NCI-H345 (cell line): ENCODE measurements at places on chromosomes 13 and 19.
A peak's percentile ranks its signal among the peaks of the same experiment; 100 is the strongest.

DNA sequence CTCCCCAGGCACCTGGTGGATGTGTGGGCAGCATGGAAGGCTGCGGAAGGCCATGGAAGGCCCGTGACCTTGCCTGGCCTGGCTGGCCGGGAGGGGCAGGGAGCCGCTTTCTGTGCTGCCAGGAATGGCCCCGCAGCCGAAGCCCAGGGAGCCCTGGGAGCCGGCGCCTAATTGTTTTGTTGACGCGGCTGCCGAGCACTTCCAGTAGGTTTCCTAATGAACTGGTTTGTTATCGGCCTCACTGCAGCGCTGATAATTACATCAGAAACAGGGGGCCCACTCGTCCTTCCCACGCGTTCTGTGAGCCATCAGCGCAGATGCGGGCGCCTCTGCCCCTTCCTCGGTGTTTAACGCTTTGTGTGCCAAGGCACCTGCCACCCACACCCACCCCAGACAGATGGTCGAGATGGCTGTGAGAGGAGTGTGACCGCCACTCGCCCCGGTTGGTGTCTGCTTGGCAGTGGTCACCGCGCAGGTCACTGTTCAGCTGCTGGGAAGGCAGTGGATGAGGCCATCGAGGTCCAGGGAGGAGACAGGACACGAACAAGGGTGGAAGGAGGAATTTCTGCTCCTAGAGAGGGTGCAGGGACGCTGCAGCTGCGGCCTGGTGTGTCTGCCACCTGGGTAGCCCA lies 124.5 kb downstream of the KDM4B start:
- DNase-seq = no peak

DNA sequence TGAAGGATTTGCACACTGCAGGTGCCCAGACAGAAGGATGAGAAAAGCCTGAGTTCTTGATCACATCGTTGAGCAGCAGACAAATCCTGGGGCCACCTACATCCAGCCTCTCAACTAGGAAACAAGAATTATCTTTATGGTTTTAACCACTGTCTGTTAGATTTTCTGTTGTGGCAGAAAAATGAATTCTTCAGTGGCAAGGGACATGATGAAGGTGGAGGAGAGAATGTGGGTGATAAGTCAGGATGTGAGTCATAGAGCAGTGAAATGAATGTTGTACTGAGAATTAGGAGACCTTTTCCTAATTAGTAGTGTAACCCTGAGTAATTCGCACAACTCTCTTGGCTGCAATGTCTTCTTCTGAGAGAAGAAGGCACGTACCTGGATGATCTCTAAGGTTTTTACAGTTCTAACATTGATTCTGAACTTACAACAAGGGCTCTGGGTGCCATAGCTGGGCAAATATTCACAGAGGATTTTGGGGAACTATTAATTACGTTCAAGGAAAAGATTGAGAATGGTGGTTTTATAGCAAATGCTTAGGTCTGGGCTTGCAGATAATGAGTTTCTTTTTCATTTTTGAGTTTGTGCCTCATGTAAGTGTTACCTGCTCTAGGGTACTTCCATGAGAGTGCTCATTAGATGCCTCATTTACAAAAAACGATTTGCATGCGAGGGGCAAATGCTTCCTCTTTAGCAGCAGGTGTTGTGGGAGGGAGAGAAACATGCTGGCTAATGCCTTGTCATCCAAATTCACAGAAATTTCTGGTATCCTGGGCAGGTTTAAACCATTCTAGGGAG lies 111.0 kb upstream of the KL start:
- peak; percentile 1 for DNase-seq

- DNase-seq = no peak
These were observed 314.8 kb upstream of the MAB21L1 start for GRCh38 chr13:35791184-35791851.

- DNase-seq = no peak
These were observed 9.4 kb downstream of the POLRMT start for GRCh38 chr19:623974-624373.

DNA sequence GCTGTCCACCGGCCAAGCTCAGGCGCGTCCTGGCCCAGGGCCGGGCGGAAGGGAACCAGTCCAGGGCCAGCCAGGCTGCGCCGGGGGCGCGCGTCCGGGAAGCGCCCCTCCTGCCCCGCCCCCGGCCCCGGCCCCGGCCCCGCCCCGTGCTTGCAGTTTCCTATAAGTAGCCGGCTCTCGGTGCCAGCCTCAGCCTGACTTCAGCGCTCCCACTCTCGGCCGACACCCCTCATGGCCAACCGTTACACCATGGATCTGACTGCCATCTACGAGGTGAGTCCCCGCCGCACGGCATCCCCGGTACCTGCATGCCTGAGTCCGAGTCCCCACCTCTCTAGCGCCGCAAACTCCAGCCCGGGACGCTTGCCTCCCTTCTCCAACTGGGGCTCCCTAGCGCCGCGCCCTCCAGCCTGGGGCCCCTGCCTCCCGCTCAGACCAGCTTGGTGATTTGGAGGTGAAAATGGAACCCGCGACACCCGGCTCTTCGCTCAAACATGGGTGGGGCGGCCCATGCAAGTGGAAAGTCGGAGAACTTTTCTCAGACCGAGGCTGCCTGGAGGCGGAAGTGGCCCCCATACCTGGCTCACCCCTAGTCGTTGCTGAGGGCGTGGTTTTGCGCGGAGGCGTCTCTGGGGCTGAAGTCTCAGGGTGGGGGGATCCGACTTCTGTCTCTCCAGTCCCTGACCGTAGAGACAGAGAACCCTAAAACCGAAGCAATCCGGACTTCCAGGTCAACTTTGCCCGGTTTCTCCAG lies at the start of gene ZFP36:
TSS of gene ZFP36 (plus strand) at position 192 of the 754 bp plus-strand sequence. CDS start at position 250, 58 bp downstream.
- peak; percentile 91 for DNase-seq

GRCh38 chr19:50639121-50640112 lies at the start of gene SYT3:
Gene SYT3 (minus strand): TSS chr19:50639881. CDS start chr19:50637411, 2,470 bp downstream.
- DNase-seq = peak; percentile 1

- DNase-seq = no peak
These were observed 10.6 kb downstream of the URI1 start for GRCh38 chr19:29952646-29953045.

DNA sequence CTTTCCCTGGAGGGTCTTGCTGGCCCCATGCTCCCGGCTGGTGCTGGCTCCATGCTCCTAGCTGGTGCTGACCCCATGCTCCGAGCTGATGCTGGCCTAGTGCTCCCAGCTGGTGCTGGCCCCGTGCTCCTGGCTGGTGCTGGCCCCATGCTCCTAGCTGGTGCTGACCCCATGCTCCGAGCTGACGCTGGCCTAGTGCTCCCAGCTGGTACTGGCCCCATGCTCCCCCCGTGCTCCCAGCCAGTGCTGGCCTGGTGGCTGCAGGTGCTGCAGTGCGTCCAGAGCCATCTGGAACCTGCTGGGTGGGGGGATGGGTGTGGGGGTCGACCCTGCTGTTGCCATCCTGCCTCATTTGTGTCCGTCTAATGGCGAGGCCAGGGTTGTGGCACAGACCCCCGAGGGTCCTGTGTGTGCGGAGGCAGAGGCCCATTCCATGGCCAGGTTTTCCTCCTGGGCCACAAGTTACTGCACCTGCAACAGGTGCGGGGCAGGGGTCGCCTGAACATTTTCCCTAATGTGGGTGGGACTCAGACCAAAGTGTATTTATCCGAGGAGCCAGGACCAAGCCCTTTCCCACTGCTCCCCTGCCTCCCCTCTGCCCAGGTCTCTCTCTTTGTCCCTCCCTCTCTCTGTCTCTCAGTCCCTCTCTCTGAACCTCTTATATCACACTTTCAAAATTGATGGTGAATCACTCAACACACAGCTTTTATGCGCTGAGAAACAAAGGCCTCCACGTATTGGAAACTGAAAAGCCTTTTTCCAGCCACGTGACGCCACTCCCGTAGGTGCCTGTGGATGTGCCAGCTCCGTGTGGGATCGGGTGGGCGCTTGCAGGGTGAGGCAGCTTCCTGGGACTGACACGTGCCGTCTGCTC lies 45.1 kb downstream of the MCF2L start:
- DNase-seq = no peak

GRCh38 chr19:2331601-2332246 lies 3.2 kb downstream of the SPPL2B start:
- no peak for DNase-seq

- no peak for DNase-seq
These were observed 576 bp downstream of the APBA3 start for GRCh38 chr19:3760871-3761361.

DNA sequence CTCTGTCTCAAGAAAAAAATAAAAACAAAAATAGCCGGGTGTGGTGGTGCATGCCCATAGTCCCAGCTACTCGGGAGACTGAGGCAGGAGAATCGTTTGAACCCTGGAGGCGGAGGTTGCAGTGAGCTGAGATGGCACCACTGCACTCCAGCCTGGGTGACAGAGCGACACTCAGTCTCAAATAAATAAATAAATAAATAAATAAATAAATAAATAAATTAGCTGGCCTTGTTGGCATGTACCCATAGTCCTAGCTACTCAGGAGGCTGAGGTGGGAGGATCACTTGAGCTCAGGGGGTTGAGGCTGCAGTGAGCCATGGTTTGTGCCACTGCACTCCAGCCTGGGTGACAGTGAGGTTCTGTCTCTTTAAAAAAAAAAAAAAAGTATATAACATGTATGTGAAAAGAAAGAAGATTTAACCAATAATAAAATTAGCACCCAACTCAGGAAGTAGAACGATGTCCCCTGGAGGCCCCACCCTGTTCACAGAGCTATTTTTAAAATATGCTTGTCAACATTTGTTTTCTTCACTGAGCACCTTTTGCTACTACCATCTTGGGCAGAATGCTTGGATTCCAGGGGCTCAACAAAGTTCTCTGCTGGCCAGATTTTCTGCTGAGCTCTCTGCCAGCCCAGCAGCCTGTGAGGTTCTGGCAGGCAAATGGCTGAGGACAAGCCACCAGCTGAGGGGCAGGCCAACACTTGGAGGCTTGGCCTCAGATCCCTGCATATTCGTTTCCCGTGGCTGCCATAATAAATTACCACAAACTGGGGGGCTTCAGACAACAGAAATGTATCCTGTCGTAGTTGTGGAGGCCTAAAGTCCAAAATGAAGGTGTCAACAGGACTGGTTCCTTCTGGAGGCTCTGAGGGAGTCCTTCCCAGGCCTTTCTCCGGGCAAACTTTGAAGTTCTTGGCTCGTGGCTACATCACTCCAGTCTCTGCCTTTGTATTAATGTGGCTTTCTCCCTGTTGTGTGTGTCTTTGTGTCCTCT lies 5.2 kb downstream of the SLC25A42 start:
- no peak for DNase-seq

DNA sequence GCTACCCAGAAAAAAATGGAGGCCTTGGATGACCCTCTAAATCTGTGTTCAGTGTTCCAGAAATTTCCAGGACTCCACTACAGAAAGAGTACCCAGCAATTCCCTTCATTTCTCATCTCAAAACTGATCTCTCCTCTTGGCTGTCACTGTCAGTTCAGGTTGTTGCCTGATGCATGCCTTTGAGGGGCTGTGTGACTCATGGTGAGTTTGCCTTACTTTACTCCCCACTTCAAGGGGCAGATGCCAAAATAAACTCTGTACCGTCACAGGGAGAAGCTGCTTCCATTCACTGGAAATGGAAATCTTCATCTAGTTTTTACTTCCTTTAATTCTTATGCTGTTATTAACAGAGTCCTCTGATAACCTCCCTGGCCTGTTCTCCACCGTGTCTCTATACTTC lies 1075.0 kb downstream of the DIAPH3 start:
- DNase-seq = no peak

GRCh38 chr13:78770601-78771000 lies 111.6 kb upstream of the OBI1 start:
- no peak for DNase-seq

DNA sequence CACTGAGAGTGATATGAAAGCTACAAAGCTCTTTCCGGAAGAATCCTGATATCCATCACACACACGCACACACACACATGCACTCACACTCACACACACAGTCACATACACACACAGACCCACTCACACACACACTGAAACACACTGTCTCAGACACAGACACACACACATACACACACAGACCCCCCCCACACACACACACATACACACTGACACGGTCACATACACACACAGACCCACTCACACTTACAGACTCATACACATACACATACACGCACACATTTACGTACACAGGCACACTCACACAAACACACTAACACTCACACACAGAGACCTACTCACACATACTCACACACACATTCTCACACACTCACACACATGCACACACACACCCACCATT lies 58.6 kb downstream of the LIG4 start:
- no peak for DNase-seq

DNA sequence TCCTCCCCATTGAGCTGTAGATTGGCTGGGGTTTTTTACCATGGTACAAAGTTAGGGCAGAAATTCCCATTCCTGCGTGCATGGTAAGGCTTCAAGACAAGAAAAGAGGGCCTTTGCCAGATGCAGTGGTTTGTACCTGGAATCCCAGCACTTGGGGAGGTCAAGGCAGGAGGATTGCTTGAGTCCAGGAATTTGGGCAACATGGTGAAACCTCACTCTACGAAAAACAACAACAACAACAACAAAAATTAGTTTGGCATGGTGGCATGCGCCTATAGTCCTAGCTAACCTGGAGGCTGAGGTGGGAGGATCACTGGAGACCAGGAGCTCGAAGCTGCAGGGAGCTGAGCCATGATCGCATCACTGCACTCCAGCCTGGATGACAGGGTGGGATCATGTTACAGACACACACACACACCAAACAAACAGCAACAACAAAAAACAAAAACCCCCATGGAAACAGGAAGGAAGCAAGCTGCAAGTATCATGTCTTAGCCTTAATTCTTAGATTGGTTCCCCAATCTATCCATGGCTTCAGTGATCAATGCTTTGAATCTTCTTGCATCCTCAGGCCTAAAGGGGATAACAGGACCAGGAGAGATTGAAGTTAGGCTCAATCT lies 5.5 kb upstream of the WTIP start:
- DNase-seq = no peak

DNA sequence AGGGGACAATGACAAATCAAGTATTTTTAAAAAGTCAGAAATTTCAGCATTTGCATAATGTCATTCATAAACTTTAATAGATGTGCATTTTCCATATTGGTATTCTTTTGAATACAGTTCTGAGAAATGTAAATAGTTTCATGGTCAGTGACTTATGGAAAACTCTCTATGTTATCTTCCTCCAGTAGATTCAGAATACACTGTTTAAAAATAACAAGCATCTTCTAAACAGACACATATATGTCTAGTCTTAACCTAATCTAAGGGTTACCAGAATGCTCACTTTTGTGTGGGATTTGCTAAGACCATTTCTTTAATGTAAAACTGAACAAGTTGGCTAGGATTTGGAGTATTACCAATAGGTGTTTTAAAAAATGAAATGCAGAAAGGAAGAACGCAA lies 119.8 kb upstream of the SGCG start:
- no peak for DNase-seq

GRCh38 chr13:50401049-50401505 lies 385.8 kb downstream of the KCNRG start:
- no peak for DNase-seq

DNA sequence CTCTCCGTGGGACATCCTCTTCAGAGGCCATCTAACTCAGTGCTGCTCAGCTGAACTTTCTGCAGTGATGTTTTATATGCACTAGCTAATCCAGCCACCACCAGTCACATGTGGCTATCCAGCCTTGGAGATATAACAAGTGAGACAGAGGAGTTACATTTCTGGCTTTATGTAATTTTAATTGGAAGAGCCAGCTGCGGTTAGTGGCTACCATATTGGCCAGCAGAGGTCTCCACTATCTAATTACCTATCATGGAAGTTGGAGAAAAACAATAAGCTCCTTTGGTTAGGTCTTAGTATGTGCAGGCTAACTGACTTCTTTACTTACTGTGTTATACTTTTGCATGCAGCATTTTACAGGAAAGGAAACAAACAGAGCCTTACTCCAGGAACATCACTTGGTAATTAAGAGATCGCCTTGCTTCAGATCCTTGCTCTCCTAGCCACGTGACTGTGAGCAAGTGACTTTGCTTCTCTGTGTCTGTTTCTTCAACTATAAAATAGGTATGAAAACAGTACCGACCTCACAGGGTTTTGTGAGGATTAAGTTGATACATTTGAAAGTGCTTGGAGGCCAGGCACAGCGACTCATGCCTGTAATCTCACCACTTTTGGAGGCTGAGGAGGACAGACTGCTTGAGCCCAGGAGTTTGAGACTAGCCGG lies 1.6 kb upstream of the KLK10 start:
- peak; percentile 33 for DNase-seq
